ENCODE measurements at places on chromosomes 13 and 19.
A peak's percentile ranks its signal among the peaks of the same experiment; 100 is the strongest.

DNA sequence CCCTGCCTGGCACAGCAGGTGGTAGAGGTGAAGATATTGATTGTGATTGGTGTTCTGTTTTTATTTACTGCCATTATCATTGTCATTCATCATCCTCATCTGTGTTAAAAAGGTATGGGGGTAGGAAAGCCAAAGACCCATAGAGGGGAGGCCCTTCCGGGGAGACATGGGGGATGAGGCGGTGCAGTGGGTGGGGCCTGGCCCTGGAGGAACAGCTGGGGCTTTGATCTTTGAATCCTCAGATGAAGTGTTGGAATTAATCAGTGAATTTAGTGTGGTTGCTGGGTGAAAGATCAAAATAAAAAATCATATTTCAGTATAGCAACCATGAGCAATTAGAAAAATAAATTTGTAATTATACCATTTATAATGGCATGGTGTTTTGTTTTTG is 7.4 kb downstream of the PTH2 start:
- no peak for DNase-seq

GRCh38 chr13:53001444-53002225 is 27.0 kb upstream of the OLFM4 start:
- DNase-seq = no peak

GRCh38 chr13:98835156-98835555 is 82.7 kb upstream of the SLC15A1 start:
- no peak for DNase-seq

DNA sequence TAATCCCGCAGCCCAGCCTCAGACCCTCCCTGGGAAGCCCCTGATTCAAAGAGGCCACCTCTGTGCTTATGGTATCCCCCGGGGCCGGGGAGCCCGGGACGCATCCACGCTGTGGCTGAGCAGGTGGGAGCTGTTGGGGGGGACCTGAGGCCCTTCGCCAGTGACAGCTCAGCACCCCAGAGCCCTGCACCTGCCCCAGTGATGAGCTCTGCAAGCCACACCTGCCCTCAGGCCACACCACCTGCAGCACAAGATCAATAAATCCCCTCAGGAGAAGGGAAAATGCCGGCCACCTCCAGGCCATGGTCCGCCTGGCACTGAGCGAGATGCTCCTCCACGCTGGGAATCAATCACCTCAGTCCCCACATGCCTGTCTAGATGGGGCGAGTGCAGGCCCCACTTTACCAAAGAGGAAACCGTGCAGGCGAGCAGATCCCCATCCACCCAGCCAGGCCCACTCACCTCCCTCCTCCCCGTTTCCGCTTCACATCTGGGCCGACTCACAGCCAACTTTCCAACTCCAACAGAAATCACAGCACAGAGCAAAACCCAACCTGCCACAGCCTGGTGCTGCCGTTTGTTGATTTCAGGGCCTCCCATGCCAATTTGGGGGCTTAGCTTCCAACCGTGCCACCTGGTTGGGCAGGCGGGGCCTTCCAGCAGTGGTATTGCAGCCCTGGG is 12.8 kb downstream of the MOB3A start:
- peak; percentile 92 for DNase-seq

- no peak for DNase-seq
These were observed 1.8 kb upstream of the APOE start for GRCh38 chr19:44903602-44904425.

DNA sequence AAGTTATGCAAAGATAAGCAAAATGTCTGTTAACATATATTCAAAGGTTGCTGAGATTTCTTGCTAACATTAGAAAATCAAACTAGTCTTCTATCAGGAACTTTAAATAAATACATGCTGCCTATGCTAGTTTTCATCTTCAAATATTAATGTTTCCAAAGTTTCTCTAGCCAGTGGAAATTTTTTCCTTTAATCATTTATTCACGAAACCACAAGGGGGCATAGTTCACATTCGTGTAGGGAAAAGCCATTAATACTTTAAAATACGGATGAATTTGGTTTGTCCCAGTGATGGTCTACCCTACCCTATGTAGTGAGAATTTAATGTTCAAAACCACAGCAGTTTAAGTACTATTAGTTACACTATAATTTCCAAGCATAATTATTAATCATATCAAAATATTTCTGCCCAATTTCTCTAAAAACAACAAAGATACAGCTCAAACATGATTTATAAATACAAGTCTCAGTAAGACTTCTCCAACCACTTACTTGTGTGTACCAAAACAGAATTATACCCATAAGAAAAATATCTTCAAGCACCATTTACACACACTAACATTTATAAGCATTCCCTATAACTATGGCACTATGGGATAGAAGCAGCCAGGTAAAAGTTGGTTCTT is 16.2 kb downstream of the NUFIP1 start:
- DNase-seq = no peak

DNA sequence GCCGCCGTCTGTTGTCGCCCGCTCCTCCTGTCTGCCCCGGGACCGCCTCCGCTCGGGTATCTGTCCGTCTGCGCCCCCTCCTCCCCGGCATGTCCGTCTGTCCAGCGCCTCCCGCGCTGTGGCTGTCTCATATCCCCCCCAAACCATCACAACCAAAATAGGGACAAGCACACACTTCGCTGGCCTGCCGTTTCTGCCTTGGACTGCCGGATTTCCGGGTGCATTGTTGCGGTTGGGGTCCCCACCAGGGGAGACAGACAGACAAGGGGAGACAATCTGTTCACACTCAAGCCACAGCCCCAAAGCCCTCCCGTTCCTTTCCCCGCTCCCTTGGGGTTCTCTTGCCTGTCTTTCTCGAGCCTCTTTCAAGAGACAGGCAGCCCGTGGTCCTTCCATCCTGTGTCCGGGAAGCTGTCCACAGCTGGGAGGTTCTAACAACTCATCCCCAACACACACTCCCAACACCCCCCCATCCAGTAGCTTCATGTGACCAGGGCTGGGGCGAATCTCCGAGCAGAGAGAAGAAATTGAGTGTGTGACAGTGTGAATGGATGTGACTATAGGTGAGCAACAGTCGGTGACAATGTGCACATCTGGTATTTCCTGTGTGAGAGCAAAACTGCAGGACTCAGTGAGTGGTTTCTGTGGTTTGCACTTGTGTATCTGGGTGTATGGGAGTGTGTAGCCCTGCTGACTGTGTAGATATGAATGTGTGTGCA is 16.5 kb upstream of the FOSB start:
- DNase-seq = peak; percentile 84

GRCh38 chr13:44842158-44842557 is 147.1 kb downstream of the NUFIP1 start:
- DNase-seq = no peak

DNA sequence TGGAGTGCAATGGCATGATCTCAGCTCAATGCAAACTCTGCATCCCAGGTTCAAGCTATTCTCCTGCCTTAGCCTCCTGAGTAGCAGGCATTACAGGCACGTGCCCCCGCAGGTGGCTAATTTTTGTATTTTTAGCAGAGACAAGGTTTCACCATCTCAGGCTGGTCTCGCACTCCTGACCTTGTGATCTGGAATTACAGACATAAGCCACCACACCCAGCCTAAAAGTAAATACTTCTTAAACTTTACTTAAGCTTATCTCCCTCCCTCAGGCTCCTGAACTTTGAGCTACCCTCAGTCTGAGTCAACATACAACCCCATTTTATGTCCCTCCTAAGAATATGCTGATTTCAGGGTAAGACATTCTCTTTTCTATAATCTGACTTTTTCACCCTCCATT is 66.1 kb downstream of the ZNF486 start:
- no peak for DNase-seq

GRCh38 chr19:17389957-17390664 is 3.9 kb downstream of the CCDC194 start:
- no peak for DNase-seq

GRCh38 chr19:37948362-37948761 is 41.4 kb downstream of the SIPA1L3 start:
- DNase-seq = no peak

GRCh38 chr19:42343344-42344110 is 18.1 kb downstream of the MEGF8 start:
- no peak for DNase-seq

DNA sequence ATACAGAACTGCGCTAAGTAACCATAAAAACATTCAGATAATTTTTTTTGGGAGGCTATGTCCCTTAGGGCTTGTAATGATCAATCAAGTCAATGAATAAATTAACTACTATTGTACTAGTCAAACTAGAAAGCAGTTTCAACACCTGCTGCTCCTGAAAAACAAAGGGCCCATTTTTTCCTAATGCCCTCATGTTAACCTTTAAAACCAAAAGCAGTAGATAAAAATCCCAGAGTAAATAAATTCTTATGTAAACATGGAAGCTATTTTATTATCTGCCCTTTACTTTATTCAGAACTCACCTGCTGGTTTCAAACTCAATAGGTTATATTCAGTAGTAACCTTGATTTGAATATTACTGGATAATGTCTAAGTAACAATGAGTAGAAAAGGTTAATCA is 159.5 kb upstream of the STARD13 start:
- DNase-seq = no peak

DNA sequence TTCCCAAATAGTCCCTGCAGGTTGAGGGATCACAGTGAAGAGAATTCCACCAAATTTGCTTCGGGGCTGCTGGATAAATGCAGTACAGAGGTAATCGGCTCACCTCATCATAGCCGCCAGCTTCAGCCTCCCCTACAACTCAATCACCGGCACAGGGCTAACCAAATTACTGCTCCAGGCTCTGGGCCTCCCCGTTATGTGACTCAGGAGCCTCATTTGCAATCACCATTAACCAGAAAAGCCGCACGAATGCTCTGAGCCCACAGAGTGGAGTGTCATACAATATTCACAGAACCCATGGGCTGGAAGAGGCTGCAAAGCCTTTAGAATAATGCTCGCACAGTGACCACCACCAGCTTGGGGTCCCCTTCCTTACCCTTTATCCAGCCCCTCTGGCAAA is 4.9 kb downstream of the SIAH3 start:
- DNase-seq = no peak

- DNase-seq = no peak
These were observed 53.2 kb downstream of the MLLT1 start for GRCh38 chr19:6226444-6227155.

DNA sequence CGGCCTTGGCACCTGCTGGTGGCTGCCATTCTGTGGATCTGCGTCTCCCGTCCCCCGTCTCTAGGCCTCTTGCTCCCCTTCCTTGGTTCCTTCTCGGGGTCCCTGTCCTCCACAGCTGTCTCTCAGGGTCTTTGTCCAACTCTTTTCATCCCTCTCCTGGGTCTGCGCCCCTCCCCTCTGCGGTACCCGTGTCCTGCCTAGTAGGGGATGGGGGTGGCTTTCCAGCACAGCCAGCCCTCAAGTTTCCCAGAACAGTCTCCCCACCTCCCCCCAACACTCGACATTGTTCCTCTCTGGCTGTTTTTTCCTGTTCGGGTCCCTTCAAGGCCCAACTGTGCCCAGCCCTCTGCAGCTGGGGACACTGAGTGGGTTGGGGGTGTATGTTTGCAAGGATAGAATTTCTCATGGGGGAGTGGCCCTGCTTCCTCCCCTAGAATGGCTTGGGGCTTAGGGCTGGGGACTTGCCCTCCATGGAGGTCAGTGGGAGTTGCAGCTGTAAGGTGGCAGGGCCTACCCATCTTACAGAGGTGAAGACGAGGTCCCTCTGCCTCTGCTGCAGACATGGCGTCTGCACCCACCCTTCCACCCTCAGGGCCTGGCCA is 762 bp upstream of the ADM5 start:
- DNase-seq = no peak

DNA sequence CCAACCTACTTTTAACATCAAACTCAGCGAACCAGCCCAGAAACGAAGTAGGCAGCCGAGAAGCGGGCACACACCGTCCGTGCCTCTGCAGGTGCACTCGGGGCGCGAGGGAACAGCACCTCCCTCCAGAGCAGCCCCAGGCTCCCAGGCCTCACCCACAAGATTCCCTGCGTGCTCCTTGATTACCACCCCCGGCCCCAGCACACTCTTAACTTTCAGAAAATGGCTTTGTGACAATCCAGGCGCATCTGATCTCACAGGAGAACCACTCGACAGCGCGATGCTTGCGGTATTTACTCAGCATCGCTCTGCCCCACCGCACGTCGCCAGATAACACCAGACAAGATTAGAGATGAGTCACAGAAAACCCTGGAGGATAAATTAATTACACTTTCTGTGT is 134.9 kb upstream of the SPACA7 start:
- DNase-seq = no peak

DNA sequence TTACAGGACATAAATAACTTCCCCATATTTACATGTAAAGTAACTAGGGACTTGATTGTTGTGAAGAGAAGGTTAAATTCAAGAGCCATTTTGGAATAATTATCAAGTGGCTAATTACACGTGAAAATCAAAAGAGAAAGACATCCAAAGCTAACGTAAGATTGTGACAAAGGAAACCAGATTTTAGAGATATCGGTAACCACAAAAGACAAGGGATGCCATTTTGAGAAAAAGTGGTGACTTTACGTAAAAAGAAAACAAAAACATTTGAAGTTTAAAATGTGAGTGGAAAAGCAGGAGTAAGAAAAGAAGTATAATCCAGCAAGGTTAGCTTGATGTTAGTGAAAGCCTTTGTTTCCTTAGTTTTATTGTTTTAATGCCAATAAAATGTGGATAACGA is 10.9 kb upstream of the VWA8 start:
- DNase-seq = peak; percentile 64

DNA sequence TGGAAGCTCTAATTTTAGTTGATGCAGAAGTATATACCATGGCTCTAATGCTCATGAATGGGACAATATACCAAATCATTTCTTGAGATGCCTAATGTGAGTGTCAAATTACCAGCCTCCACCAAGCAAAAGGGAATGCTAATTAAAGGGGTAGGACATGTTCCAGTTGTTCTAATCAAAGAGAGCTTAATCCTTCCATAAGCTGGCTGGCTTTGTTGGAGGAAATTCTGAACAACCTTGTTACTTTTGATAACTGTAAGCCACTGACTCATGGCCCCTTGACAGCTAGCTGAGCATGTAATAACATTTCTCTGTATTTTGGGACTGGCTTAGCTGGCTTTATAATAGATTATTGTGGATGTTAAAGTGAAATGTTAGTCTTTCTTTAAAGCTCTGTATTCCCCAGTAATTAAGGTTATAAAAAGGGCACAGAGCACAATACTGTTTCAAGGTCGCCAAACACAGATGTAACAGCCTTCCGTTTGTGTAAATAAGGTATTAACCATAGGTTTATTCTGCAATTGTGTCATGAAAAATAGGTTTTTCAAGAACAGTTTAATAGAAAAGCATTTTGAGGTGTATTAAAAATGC is 1194.0 kb downstream of the PCDH9 start:
- DNase-seq = no peak

- peak; percentile 68 for DNase-seq
These were observed 22.1 kb downstream of the ACTN4 start for GRCh38 chr19:38669552-38669951.

- peak; percentile 81 for DNase-seq
These were observed at the start of gene ARHGAP45 for GRCh38 chr19:1066748-1067340. Gene ARHGAP45, plus strand, starts transcription at chr19:1067167. Its CDS starts 239 bp downstream, at chr19:1067406.

GRCh38 chr19:23070353-23071146 is 46.3 kb upstream of the ZNF730 start:
- no peak for DNase-seq

GRCh38 chr13:29594710-29595379 is 643 bp downstream of the SLC7A1 start:
- no peak for DNase-seq

- DNase-seq = no peak
These were observed 55.5 kb downstream of the TBC1D4 start for GRCh38 chr13:75426421-75426820.

All from Jurkat, Clone E6-1 (cell line).